Motor neuron (in vitro differentiated cells): ENCODE measurements at places on chromosomes 5 and 9. TPM values are rescaled to one million over a fixed set of nuclear protein-coding genes. Genes with fewer than 3 reads are reported as not detected.
A peak's percentile ranks its signal among the peaks of the same experiment; 100 is the strongest.

DNA sequence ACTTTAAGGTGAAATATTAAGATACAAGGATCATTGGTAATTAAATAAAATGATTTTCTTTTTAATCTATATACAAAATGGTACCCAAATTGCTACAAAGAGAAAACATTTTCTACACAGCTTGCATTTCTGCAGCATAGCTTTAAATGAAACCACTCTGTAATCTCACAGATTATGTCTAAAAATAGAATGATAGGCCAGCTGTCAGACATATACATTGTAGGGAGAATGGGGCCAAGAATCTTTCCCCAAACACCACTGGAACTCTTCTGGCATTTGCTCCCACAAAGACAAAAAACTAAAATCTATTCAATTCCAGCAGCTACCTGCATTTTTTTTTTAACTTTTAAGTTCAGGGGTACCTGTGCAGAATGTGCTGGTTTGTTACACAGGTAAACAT lies 124.1 kb upstream of the NR5A1 start:
- no peak for ATAC-seq

- peak; percentile 69 for ATAC-seq
Observed at GRCh38 chr9:22117511-22118384, 108.6 kb upstream of the CDKN2B start.

- no peak for ATAC-seq
Observed at GRCh38 chr9:32394381-32395049, 10.1 kb downstream of the ACO1 start.

DNA sequence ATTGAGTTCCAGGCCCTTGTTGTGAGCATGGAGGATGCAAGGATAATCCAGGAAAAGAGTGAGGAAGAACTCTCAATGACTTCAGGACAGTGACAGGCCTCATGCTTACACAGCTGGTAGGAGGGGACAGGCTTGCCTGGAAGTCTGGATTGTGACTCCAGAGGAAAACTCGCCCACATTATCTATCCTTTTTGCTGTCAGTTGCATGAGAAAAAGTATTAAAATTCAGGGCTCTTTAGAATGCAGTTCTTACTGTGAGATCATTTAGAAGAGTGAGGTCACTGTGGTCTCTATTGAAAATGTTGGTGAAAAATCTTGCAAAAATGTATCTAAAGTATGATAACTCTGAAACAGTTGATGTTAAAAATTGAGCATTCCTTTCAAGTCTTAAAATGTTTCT lies 30.5 kb downstream of the NTRK2 start:
- peak; percentile 75 for ATAC-seq

GRCh38 chr9:85224729-85225128 lies 517.0 kb downstream of the AGTPBP1 start:
- ATAC-seq, result peak; percentile 24

- peak; percentile 1 for ATAC-seq
Observed at GRCh38 chr5:318341-318897, 3.1 kb upstream of the AHRR start.

Gene JAKMIP2
- total RNA-seq, result 0.41 and 0.87 TPM in 2 replicates

Gene PCDHGC3
- 15.4 TPM in 2 replicates for total RNA-seq
